ENCODE measurements at places on chromosomes 2 and 18.

- DNase-seq: no peak
Measured at GRCh38 chr2:106280722-106281446, 86.8 kb upstream of the UXS1 start.

DNA sequence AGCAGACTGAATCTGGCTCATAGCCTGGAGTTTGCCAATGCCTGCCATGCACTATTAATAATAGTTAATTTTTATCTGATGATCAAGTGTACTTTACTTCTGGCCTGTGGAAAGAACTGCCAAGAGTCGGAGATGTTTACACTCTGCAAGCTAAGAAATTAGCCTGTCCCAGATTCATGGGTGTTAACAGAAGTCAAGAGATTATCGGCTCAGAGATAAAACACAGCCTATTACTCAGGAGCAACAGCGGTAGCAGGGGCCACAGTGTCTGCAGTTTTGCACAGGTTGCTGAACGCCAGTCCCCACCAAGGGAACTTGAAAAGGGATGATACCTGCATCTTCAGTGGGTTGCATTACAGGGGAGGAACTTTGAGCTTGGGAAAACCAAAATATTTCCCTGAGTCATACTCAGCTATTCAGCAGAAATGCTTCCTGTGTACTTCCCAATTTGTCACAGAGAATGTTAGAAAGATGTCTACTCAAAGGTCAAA is 4.3 kb upstream of the ADI1 start:
- DNase-seq: no peak

DNA sequence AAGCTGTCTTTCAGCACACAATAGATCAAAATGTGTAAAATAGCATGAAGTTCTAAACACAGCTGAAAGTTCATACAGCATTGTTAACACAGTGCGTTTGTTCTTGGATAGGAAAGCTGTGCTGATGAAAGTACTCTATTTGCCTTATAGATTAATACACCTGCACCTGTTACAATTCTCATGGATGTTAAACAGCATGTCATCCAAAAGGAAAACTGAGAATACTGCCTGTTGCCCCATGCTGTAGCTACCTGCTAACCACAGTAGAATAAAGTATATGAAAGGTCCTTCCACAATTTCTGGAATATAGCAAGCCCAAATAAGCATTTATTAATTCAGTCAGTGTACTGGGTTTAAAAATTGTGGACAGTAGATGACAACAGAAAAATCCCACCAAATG is 166.7 kb upstream of the DTNA start:
- no peak for DNase-seq

GRCh38 chr2:64491426-64491825 is 32.7 kb upstream of the AFTPH start:
- DNase-seq: no peak

GRCh38 chr2:151810489-151810888 is 17.7 kb downstream of the ARL5A start:
- DNase-seq: no peak

DNA sequence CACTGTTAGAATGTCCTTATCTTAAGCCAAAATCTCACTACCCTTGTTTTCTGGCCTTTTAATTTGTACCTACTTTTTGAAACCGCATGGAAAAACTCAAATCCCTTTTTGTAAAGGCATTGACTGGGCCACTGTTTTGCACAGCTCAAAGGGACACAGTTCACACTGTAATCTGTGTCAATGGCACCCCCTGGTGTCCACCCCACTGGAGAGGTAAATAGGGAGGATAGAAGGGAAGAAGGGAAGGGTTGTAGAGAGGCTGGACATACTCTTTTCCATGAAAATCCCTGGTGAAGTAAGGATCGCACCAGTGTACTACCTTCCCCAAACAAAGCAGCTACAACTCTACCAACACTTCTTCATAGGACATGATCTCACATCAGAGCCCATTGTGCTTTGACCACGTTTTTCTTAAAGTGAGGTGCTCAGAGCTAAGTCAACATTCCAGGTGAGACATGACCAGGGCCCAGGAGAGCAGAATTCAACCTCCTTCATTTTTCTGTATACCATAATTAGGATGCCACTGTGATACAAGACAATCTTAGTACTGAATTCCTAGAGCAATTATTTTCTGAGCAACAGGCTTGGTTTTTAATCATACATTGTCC is 92.4 kb upstream of the RMDN2 start:
- peak; percentile 81 for DNase-seq

GRCh38 chr2:9690252-9690651 is 59.5 kb upstream of the YWHAQ start:
- no peak for DNase-seq

DNA sequence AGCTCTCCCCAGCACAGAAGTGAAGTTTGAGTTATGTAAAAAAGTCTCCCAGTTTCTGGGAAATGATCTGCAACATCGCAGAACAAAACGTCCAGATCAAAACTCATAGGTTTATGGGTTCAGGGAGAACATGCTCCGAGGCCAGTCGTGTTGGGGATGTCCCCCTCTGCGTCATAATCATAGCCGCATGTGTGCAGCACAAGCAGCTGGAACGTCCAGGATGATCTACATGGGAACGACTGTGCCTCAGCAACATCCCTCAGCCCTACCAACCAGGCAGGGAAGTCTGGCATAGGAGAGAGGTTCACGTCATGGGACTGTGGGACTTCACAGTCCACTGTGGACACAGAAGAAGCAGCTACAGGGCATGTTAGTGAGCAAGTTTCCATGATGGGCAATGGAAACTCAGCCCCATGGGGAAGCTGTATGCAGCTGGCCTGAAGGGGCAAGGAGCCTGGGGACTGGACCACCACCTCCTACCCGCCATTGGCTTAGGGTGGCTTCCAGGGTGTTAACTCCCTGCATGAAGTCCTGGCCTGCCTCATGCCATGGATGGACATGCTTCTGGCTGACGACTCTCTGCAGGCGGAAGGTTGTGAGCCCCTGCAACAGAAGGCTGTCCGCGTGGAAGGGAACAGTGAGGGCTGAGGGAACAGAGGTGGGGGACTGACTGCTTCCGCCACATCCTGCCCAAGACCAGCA is 96.9 kb downstream of the COPS8 start:
- DNase-seq: no peak

DNA sequence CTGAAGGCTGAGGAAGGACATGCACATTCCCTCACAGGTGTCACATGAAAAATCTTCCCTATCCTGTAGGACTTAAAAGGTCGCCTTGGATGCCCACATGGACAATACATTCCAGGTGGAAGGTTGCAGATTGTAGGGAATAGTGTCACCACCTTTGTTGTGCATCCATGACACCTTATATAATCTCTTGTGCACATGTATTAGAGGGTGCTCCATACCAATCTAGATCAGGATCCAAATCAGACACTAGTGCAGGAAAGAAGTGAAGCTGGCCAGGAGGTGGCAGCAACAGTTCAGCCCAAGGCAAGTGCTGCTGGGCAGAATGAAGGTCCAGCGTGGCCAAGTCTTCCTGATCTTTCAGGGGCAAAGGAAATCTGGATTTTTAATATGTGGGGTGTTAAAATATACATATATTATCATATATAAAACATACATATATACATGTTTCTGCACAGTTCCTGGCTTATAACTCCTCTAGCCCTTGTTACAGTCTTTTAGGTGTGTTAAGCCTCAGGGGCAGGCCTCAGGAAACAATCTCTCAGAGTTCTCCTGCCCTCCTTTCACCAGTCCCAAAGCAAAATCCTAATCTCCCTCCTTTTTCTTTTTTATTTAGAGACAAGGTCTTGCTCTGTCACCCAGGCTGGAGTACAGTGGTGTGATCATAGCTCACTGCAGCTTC is 16.6 kb downstream of the NIF3L1 start:
- DNase-seq: no peak

DNA sequence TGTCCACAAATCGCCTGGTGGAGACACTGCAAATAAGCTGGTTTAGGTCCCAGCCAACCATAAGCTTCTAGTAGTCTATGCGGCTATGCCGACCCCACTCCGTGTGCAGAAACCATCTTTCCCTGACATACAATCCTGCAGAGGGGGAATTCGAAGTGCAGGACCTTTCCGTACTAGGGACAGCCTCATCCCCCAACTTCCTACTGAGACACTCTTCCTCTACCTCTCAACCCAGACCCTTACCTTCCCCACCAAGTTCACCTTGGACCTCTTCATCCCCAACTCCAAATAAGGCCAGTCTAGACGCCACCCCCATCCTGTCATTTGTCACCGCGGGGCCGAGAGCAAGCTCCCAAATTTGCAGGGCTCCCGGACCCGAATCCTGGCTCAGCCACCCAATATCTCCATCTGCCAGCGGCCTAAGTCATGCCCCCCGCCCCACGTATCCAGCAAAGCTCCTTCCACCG is 496 bp downstream of the SUCLG1 start:
- no peak for DNase-seq

- no peak for DNase-seq
Measured at GRCh38 chr2:201777869-201778268, 2.9 kb downstream of the ALS2 start.

- no peak for DNase-seq
Measured at GRCh38 chr2:37858400-37858711, 66.7 kb upstream of the RMDN2 start.

DNA sequence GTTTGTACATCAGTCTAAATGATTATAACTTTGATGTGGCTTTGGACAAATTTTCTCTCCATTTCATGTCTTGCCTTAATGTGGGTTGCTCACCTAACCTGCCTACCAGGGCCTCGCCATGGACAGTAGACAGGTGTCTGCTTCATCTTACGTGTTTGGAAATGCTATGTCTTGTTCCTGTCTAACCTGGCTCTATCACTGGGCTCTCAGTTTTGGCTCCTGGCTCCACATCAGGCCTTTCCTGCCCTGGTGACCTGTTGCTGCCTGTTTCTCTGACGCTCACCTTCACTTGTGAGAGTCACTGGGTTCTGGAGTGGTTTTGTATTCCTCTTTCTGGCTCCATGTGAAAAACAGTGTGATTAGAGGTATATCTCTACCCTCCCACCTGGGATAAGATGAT is 65.9 kb downstream of the PHLPP1 start:
- no peak for DNase-seq

DNA sequence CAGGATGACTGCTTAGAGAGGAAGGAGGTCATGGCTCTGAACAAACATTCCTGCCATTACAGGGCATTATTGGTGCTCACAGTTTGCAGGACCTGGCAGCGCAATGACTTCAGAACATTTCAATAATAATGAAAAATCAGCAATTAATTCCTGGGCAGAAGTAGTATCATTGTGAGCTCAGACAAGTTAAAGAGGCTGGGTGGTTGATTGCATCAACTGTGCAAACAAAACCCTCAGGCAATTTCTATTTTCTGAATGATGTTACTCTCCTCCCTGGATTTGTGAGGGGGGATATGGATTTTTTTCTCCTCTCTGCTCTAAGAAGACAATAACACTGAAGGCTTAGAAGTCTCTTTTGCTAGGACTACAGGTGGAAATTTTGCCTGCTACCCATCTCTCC is 168.1 kb upstream of the TACR1 start:
- no peak for DNase-seq

GRCh38 chr2:180990794-180991193 is 10.4 kb downstream of the UBE2E3 start:
- no peak for DNase-seq

DNA sequence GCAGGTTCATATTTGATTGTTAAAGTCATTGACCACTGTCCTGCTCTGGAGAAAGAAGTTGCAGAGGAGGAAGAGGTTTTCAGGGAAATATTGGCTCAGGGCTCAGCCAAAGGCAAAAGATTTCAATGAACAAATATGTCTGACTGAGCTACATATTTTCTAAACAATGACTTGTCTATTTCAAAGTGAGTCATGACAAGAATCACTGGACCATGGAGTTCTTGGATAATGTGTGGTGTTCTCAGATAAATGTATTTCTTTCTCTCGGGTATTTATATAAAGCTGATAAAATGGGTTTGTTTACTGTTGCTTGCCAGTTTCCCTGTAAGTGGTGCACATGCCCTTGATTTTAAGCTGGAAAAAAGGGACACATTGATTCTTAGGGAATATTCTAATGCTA is 34.3 kb upstream of the RMP24 start:
- DNase-seq: no peak

DNA sequence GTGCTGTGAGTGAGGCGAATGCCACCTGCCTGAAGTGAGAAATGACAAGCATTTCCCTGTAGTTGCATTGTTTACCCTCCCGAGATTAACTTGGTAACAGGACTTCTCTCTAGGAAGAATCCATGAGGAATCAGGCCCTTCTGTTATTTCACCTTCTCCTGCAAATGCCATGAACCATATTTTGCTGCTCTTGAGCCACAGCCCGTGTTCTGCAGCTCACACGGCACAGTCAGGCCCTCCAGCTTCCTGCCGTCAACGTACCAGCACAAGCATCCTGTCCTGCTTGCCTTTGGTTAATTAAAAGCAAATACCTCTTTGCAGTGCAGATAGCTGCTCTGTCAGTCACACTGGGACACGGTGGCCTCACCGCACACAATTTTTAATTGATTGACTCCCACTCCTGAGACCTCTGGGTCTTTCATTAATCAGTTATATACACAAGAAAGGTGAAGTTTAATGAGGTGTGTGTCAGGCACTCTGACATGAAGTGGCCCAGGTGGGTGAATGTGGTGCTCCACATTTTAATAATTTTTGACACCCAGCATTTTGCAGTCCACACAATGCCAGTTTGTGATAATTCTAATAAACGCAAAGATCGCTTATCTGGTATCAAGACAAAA is 95.3 kb upstream of the ASB18 start:
- no peak for DNase-seq

GRCh38 chr2:181348107-181348837 is 108.9 kb upstream of the ITGA4 start:
- no peak for DNase-seq

- DNase-seq: no peak
Measured at GRCh38 chr2:117693154-117693553, 121.3 kb upstream of the DDX18 start.

DNA sequence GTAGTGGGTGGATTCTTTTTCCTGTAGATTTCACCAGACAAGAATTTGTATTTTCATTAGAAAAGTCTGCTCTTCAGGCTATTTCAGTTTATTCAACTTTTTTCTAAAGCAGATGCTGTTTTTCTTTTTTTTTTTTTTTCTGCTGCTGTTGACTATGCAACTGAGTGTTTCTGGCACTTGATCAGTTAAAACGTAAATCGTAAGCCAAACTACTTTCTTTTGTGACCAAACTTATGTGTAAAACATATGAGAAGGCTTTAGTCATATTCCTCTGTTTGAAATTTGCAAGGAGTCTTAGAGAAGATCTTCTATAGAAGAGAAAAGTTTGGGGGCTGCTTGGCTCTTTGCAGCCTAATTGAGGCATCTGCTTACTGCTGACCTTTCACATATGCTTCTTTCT is 170.1 kb downstream of the PARD3B start:
- DNase-seq: no peak

GRCh38 chr2:232871835-232872736 is 2.0 kb downstream of the SNORC start:
- no peak for DNase-seq

- no peak for DNase-seq
Measured at GRCh38 chr2:130391872-130392670, 36.2 kb downstream of the PTPN18 start.

Data from stimulated activated CD8-positive, alpha-beta memory T cell treated with anti-CD3 and anti-CD28 coated beads, Interleukin-2, amount 100 ng/mL, for 1 hour (primary cell).